Cardiac muscle cell (in vitro differentiated cells and primary cell): ENCODE measurements at places on chromosomes 6 and 20. TPM values are rescaled to one million over a fixed set of nuclear protein-coding genes. Genes with fewer than 3 reads are reported as not detected.

Gene XKR7
- polyA plus RNA-seq, result 0.02 TPM in 1 of 2 replicates, not detected in the other

Gene HCRTR2
- 0.42 TPM in 1 of 2 replicates, not detected in the other for polyA plus RNA-seq

Gene SFTA2
- 0.86 and 1.8 TPM in 2 replicates for polyA plus RNA-seq

Gene C4A
- polyA plus RNA-seq, result 1.9 and 2.5 TPM in 2 replicates
